Prostate gland (tissue), 2 donors: ENCODE measurements at places on chromosomes 4 and X.

GRCh38 chrX:9317176-9317575 is 147.7 kb upstream of the TBL1X start:
- no peak for DNase-seq

DNA sequence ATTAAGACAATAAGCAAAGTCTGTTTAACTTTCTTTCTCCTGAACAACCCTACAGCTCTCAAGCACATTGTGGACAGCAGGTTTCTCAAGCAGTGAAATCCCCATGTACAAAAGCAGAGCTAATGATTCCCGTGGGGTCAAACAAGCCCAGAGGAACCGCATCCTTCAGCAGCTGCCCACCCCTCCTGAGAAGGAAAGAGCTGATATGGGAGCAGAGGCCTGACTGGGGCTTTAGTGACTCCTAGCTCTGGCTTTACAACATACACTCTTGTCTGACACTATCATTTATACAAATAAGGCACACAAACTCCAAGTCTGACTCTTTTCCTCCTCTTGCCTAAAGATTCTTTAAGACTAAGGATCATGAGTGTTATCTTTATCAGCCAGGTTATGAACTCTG is 32.8 kb downstream of the HDAC8 start:
- DNase-seq, result no peak

- no peak for DNase-seq
Observed at GRCh38 chr4:53043055-53043454, 180.9 kb downstream of the RASL11B start.

DNA sequence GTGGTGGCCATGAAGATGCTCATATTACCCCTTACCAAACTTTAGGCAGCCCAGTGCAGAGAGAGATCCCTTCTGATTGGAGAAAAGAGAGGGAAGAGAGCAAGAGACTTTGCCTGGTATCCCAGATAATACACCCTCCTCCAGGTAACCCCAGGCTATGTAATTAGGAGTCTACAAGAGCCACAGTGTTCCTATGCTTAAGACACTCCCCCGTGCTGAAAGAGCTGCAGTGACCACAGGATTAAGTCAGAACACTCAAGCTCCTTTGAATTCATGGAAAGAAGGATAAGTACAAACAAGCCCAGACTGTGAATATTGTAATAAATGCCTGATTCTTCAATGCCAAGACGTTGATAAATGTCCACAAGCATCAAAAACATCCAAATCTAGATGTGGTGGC is 41.4 kb downstream of the PABPC4L start:
- no peak for DNase-seq

- no peak for DNase-seq
Observed at GRCh38 chr4:172143605-172144314, 330.6 kb downstream of the GALNTL6 start.

GRCh38 chr4:675980-676870 is 1.9 kb downstream of the MYL5 start:
- DNase-seq, result no peak

- DNase-seq, result no peak
Observed at GRCh38 chrX:68665502-68665901, 18.0 kb downstream of the STARD8 start.

DNA sequence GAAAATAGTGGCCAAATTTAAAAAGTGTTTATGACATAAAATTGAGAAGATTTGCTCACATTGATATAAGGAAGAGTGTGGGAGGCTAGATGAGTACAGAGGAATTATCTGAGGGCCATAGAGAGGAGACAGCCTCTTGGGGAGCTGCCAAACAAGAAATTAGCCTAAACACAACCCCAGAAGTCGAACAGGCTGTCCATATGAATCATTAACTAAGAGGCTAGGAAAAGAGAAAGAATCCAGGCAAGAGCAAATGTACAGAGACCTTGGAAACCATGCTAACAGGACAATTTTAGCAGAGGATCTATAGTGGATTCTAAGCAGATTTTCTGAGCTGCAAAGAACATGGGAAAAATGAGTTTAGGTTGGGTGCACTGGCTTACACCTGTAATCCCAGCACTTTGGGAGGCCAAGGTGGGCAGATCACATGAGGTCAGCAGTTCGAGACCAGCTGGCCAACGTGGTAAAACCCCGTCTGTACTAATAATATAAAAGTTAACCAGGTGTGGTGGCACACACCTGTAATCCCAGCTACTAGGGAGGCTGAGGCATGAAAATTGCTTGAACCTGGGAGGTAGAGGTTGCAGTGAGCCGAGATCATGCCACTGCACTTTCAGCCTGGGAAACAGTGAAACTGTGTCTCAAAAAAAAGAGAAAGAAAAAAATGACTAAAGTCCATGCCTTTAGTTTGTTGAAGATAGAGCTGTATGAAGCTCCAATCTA is 76.1 kb downstream of the NWD2 start:
- no peak for DNase-seq

DNA sequence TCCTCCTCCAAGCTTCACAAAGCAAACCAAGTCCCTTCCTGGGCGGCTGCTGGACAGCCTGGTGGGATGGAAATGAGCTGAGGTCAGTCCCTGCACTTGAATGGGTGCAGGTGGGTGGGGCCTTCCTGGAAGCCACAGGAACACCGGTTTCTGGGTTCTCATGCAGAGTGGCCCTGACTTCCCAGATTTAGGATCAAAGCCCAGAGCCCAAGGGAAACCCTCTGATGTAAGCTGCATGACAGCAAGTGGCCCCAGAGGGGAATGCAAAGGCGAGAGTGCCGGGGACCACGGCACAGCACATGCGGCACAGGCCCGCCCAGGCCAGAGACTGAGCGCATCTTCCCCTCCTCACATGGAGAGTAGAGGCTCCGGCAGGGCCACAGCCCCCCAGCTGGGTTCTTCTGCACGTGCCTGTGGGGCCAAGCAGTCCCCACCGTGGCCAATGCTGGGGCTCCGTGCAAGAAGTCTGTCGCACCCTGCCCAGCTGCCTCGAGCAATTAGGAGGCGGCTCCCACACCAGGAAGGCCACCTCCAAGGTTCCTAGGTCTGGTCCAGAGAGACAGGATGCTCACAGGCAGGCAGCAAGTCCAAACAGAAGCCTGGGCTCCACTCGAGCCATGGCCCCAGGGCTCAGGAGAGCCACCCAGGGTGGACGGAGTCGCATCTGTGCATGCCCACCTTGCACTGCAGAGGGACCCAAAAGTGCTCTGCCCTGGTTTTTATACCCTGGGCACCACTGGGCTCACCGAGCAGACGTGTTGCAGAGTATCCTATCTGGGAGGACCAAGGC is 83.0 kb downstream of the HTRA3 start:
- no peak for DNase-seq

DNA sequence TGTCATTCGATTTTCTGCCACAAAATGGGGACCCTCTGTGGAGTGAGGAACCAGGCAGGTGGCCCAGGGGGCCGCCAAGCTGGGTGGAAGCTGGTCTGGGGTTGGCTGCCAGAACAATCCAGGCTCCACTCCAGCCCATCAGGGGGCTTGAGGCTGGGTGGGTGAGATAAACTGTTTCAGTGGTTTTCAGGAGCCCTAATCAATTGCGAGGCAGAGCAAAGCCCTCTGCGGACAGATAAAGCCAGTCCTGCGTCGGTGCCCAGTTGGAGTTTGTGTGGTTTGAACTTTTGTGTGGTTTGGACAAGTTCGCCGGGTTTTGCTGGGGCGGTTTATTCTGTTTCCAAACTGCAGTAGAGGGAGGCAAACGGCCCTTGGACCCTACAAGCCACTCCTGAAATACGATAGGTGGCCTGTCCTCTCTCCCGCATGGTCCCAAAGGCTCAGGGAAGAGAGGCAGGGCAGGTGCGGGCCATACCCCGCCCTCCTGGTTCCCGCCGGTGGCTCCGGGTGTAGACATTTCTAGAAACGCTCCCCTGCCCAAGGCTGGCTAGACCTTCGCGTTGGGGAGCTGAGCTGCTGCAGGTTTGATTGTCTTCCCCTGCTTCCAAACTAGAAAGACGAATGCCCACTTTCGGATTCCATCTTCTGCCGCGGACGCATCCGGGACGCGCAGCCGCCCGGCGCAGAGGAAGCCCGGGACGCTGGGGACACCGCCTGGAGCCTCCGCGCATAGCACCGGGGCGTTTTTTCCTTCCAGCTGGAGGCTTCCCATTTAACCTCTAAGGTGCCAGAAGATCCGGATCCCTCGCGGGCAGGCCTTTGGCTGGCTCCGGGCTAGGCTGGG is 169.0 kb upstream of the BCOR start:
- DNase-seq, result peak; percentile 44

- DNase-seq, result no peak
Observed at GRCh38 chrX:68049466-68049865, 383.8 kb downstream of the OPHN1 start.

- no peak for DNase-seq
Observed at GRCh38 chr4:148539387-148539786, 97.2 kb upstream of the NR3C2 start.
